Left ventricle myocardium superior (tissue), 1 donor: ENCODE measurements at places on chromosomes 7 and 10.

DNA sequence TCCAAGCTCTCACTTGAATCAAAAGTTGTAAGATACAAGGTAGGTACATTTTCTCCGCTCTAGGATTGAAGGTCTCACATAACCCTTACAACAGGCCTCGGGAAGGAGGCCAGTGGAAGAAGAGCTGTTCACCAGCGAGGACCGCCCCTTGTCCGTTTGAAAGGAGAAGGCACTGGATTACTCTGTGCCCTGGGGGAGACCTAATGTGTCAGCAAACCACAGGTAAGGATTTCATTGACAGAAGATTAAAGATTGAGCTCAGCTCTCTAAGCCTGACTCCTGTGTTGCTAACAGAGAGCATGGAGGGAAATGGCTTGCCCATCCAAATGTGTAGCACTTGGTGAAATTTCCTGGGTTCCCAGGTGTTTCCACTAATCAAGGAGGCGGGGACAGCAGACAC, 81.2 kb downstream of the SLC16A9 start:
- no peak for DNase-seq

GRCh38 chr10:132464256-132465192, 67.5 kb downstream of the PWWP2B start:
- DNase-seq, result peak; percentile 95

DNA sequence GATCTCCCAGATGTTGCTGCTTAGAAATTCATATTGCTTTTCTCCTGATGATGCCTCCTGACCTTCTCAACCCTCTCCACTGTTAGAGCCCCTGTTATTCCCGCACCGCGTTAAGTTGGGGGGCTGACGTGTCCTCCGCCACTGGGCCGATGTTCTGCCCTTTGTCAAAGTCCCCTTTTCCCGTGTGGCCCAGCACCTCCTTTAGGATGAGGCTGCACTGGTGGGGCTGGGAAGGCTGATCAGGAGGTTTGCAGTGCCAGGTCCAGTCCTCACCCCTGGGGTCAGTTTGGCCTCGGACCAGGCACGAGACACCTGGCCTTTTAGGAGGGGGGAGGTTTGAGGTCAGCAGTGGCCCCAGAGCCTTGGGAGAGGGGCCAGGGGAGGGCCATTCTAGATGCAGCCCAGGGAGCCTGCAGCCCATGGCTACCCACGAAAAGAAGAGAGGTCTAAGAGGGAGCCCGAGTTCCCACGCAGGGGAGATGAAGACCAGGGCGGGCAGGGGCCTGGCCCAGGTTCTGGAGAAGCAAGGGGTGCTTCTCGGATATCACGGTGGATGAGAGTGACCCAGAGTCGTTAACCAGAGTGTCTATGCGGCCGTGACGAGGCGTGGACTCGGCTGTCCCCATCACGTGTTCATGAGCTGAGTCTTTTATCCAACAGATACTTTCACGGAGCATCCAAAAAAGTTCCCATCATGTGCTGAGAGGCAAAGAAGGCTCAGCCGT, 150.4 kb downstream of the DNAJB6 start:
- DNase-seq, result no peak

GRCh38 chr7:101140746-101141382, 13.4 kb upstream of the AP1S1 start:
- DNase-seq, result no peak

- no peak for DNase-seq
Measured at GRCh38 chr10:94281654-94282053, 81.1 kb downstream of the NOC3L start.

- peak; percentile 76 for DNase-seq
Measured at GRCh38 chr10:71634531-71635164, 84.9 kb downstream of the C10orf105 start.

GRCh38 chr7:132425942-132426341, 150.3 kb downstream of the PLXNA4 start:
- no peak for DNase-seq

GRCh38 chr7:129264534-129264933, 39.7 kb downstream of the AHCYL2 start:
- DNase-seq, result no peak

GRCh38 chr7:108409146-108409545, 47.1 kb downstream of the NRCAM start:
- DNase-seq, result no peak

DNA sequence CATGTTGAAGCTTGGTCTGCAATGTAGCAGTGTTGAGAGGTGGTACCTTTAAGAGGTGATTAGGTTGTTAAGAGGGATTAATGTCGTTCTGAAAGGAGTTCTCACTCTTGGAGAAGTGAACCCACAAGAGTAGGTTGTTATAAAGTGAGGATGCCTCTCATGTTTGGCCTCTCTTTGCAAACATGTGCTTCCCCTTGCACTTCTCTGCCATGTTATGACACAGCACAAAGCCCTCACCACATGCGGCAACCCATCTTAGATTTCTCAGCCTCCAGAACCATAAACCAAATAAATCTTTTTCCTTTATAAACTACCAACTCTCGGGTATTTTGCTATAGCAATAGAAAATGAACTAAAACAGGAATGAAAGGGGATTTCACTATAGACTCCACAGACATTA, 66.3 kb downstream of the KMT2C start:
- DNase-seq, result no peak

DNA sequence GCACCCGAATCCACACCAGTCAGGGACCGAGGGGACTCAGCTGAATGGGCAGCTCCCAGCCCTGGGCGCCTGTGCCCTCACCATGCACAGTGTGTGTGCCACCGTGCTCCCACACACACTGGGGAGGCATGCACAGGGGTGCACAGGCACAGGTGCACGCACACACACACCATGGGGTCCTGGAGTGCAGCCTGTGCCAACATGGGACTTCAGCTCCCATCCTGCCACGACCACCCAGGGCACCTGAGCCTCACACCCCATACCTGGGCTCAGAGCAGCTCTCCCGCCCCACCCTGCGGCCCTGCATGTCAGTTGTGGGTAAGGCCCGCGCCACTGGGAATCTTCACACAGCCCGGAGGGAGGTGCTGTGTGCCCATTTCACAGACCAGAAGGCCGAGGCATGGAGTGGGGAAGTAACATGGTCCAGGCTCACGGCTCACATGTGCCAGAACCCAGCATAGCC, 8.0 kb downstream of the ELFN1 start:
- DNase-seq, result no peak

DNA sequence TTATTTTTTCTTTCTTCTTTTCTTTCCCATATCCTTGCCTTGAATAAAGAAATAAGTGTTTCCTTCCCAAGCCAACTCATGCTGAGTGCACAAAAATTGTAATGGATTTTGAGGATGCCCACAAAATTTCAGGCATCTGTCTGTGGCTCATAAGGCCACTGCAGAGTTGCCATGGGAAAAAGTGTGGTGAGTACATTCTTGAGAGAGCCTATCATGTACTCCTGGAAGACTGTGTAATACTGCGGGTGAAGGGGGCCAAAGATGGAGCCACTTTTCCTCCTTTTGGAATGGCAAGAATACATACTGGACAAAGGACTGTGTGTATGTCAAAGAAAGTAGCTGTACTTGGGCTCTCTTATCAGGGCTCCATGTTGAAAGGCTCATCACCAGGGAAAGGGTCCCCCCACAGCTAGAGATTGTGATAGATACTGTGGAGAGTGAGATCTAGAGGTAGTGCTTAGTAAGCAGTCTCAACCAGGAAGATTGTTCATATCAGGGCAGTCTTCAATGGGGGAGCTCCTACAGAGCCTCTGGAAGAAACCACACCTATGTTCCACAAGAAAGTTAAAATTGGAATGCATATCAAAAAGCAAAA, 341.6 kb upstream of the KCND2 start:
- no peak for DNase-seq

DNA sequence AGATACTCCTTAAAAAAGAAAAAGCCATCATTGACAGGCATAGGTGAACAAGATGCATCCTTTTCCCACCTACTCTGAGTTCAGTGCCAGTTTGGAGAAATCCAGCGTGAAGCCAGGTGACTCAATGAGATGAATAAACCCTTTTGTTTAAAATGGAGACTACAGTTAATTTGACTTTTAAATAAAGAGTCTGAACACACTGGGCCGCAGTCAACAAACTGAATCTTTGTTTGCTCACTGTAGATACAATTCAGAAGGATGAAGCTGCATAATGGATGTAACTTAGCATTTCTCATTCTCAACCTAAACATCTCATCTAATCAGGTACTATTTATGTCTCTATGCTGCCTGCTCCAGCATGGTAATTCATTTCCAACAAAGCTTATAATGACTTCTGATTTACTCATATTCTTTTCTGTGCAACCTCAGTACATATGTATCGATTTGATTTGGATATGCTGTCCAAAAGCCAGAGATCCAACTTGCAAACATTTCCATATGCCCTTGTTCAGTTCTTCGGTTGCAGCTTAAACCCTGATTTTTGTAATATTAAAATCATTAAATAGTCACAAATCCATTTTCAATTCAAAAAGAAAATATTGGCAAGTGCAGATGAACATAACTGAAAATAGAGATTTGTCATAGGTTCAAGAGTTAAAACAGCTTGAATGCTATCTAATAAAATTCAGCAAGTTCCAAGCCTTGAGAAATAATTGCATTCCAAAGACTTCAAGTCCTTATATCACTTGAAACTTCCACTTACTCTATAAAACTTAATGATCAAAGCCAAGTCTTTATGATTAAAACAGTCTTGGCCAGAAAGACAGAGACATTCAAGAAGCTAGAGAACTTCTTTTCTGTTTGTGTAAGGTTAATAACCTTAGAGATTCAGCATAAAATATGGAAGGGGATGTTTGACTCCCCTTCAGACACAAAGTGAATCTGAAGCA, 67.8 kb downstream of the CPVL start:
- no peak for DNase-seq

GRCh38 chr10:132077091-132077490, 11.3 kb downstream of the JAKMIP3 start:
- no peak for DNase-seq

GRCh38 chr7:106501605-106502580, 159.1 kb downstream of the CCDC71L start:
- DNase-seq, result no peak

GRCh38 chr7:67344481-67345193, 348.0 kb downstream of the TYW1 start:
- no peak for DNase-seq

- no peak for DNase-seq
Measured at GRCh38 chr10:81759111-81759510, 115.9 kb upstream of the NRG3 start.
